ENCODE measurements at places on chromosomes 3 and 15.

- no peak for DNase-seq
Observed at GRCh38 chr3:11928381-11928780, 75.8 kb upstream of the SYN2 start.

DNA sequence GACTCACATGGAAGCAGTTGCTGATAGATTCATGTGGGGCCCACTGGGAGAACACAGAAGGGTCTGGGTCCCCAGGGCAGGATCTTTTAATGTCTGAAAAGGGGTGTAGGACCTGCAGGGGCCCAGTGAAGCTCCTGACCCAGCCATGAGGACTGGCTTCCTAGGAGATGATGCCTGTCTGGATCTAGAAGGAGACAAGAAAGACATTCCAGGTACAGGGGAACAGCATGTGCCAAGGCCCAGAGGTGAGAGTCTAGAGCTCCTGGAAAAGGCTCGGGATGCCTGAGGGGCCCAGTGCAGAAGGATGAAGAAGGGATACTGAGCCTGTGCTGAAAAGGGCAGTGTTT is 4.7 kb upstream of the SEMA3F start:
- no peak for DNase-seq

DNA sequence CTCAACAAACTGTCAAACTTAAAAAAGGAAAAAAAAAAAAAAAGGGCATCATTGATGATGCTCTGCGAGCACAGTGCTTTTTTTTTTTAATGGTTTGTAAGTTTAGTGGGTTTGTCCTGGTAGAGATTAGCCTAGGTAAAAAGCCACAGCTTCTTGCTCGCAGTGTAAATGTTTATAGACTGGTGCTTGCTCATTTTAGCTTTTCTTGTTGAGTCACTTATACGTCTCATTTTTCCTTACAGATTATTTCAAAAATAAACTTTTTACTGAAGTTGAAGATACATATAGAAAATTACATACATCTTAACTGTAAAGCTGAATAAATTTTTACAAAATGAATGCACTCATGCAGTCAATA is 16.5 kb upstream of the TRA2B start:
- DNase-seq, result no peak

GRCh38 chr3:64213962-64214379 is 11.3 kb downstream of the PRICKLE2 start:
- DNase-seq, result peak; percentile 76

GRCh38 chr15:60419753-60420152 is 22.0 kb upstream of the ANXA2 start:
- DNase-seq, result peak; percentile 40

DNA sequence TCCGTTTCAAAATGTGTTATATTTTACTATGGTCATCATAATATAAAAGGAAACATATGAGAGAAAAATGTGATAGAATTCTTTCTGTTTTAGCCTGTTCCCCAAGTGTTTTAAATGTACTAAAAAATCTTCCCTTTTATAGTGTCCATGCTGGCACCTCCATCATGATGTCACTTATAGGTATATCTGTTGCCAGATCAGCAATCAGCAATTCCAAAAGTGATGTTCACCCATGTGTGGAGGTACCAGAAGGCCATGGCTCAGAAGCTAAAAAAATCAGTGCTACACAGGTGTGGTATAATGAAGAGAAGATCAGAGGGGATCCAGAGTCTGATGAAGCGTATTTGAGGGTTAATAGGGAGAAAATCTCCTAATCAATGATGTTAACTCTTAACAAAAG is 1.1 kb upstream of the GPR15 start:
- no peak for DNase-seq

GRCh38 chr3:177199206-177199760 is 2.0 kb upstream of the TBL1XR1 start:
- no peak for DNase-seq

GRCh38 chr3:55201779-55202178 is 273.9 kb upstream of the LRTM1 start:
- no peak for DNase-seq

- no peak for DNase-seq
Observed at GRCh38 chr3:88725440-88726165, 381.8 kb upstream of the EPHA3 start.

- no peak for DNase-seq
Observed at GRCh38 chr3:84547207-84547606, 411.6 kb upstream of the CADM2 start.

DNA sequence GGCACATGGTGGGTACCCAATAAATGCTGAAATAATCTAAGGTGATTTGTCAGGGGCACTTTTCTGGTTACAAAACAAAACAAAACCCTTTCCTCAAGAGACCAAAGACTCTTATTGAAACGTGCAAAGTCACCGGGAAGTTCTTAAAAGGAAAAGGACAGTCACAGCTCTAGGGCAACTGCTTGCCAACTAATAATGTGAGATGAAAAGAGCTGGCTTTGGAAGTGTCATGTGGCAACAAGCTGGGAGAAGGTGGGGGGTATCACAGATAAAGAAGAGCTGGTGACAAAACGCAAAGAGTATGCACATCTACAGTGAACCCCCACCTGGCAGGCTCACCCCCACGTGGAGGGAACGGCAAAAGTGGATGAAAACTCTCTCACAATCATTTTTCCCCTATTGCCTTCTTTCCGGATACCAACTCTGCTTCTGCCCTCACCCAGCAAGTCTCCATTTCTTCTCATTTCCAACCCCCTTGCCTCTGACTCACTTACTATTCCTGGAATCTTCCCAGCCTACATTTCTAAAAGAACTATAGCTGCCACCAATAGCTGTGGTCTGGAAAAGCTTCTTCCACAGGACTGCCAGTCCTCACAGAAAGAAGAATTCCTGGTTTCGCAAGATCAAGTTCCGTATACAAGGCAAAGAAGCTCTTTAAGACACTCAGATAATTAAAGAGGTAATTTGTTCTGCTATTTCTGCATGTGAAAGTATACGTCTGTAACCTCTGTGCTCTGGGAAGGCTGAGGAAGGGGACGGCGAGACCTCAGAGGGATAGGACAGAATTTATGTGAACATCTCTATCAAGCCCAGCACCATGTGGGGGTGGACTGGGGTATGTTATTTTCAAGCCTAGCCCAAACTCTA is 21.8 kb upstream of the ANPEP start:
- DNase-seq, result peak; percentile 88

DNA sequence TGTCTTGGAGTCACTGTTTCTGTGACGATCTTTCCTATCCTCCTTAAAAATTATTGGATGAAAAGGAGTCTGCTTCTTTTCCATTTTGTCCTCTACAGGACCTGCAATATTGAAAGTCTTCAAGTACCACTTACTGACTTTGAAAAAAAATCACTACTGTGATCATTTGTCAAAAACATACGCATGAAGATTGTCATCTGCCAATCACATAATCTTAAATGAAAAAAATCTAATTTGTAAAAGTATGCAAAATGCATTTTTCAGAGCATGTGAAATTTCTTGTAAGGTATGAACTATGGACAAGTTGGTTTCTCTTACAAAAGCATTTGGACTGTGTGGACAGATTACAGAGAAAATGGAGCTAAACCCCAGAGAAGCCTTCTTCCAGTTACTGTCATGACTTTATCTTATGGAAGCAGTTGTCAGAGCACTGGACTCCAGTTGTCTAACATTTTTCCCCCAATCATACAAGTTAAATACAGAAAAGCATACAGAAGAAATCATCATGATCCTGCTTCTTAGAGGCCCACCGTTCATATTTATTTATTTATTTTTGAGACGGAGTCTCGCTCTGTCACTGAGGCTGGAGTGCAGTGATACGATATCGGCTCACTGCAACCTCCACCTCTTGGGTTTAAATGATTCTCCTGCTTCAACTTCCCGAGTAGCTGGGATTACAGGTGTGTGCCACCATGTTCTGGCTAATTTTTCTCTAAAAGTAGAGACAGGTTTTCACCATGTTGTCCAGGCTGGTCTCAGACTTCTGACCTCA is 3.4 kb upstream of the PXK start:
- no peak for DNase-seq

- DNase-seq, result peak; percentile 62
Observed at GRCh38 chr15:45307230-45307924, 55.3 kb downstream of the SLC28A2 start.
